K562 (cell line): ENCODE measurements at places on chromosomes 16 and 17.

GRCh38 chr17:31554930-31555329 is 163.5 kb downstream of the RAB11FIP4 start:
- DNase-seq: no peak

DNA sequence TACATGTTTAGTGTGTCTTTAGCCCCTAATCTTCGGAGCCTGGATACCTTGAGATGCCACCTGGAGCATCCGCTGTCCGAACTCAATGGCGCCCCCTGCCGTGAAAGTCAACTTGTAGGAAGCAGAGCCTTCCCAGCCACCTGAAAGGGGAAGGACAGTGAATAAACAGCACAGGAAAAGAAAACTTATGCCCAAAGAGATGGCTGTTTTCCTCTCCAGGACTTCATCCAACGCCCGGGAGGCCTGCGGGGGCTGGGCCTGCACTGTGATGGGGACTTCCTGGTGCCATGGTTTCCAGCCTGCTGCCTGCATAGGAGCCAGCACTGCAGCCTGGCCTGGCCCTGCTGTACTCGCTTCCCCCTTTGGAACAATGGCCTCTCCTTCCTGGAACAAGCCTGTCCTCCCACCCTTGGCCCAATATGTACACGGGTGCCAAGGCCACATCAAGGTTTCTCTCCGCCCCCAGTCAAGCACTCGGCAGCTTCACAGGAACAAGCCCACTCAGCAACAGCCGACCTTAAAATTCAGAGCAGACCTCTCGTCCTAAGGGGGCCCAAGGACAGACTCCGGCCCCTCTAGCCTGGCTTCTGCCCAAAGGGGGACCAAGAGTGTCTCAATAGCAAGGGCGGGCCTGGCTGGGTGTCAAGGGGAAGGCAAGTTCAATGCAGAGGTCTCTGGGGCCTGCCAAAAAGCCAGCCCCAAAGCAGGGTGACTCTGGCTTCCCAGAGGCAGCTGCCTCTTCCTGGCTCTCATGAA is 4.5 kb upstream of the UNC13D start:
- DNase-seq: no peak

DNA sequence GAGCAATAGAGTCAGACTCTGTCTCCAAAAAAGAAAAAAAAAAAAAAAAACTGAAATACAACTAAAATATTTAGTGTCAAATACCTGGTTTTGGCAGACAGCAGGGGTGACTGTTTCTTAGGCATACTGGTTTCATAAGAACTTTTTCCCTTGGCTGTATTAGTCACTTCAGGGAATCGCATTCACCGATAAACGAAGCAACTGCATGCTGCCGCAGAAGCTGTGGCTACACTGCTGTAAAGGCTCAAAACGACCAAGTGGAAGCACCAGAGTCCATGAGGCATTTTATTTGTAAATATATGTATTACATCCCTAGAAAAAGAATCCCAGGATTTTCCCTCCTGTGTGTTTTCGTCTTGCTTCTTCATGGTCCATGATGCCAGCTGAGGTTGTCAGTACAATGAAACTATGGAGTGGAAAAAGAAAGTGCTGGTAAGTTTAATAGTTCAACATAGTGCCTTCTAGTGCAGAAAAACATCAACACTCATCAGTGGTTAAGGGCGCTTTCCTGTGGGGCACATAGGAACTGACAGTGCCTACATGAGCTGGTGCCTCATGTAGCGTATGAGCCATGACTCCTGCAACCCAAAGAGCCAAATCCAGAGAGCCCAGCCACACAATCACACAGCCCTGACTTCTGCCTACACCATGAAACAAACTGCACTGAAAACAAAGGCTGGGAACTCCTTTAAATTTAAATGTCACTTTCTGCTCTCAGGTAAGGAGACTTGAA is 7.3 kb downstream of the RPS15A start:
- DNase-seq: no peak

DNA sequence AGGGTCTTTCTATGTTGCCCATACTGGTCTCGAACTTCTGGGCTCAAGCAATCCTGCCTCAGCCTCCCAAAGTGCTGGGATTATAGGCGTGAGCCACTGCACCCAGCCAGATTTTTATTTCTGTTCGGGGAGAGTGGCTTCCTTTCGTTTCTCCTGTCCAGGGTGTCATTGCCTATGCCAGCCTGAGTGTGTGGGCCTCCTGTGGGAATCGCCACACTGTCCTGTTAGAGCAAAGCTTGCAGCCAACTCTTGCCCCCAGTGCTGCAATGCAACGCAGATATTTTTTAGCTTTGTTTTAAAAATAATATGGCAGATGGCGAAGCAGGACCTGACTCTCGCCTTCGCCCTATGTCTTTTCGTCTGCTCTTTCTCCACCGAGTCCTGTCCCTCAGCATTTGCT is 395.0 kb downstream of the SNX29 start:
- no peak for DNase-seq

DNA sequence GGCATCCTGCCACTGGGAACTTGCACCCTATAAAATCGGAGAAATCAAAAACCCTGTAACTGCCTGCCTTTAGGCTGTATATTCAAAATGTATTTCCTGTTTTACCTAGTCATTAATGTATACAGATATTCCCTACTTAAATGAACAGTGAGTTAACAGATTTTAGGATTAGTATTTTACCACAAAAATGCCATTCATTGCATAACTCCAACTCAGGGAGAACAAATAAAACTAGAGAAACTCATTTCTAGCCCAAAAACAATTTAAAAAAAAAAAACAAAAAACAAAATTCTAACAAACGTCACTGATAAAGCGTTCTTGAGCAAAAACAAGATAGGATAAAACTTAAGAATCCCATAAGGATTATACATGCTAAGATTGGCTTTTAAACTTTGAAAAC is 3.7 kb upstream of the DHX33 start:
- DNase-seq: no peak

- DNase-seq: no peak
Observed at GRCh38 chr17:77535435-77535834, 394.7 kb downstream of the SEC14L1 start.

DNA sequence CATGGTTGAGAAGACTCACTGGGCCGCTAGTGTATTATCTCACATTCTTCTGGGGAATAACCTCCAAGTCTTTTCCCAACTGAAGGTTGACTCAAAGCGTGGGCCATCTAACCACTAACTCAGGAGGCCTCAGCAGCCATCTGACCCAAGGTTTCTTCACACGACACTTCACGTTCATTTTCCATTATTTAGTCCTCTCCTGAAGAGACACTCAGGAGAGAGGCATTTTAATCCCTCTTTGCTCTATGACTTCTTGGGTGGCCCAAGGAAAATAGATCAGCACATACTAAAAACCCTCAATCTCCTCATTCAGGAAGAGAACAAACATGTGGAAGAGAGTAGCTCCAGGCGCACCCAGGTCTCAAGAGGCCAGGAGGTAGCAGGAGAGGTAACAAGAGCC is 252.8 kb upstream of the FOXF1 start:
- DNase-seq: no peak

DNA sequence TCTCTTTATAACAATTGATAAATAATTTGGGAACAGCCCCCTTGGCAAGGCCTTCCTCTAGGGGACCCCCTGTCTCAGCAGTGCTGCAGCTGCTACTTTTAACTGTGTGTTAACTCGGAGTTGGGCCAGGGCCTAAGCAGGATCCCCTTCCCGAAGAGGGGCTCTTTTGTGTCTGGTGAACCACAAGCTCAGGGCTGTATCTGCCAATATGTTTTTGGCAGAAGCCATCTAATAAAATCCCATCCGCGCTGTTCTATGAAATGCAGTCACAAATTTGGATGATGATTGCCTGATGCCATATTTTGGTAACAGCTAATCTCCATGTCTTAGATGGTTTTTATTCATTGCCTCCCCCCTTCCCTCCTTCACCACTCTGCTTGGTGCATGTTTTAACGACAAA is 267.7 kb downstream of the FTO start:
- DNase-seq: no peak
